ENCODE measurements at places on chromosomes 12 and 14.
A peak's percentile ranks its signal among the peaks of the same experiment; 100 is the strongest.

DNA sequence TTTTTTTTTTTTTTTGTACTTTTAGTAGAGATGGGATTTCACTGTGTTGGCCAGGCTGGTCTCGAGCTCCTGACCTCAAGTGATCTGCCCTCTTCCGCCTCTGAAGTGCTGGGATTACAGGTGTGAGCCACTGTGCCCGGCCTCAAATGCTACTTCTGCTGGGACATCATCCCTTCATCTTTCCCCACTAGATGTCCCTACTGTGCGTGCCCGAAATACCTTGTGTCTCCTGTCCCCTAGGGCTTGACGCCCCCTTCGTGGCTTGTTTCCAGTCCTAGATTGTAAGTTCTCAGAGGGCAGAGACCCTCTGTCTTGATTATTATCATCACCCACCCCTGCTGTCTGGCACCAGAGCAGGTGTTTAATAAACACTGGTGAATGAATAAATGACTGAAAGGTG lies 14.9 kb downstream of the CCDC63 start:
- DNase-seq, result no peak

GRCh38 chr14:73180385-73180805 lies 44.1 kb downstream of the PSEN1 start:
- DNase-seq, result no peak

DNA sequence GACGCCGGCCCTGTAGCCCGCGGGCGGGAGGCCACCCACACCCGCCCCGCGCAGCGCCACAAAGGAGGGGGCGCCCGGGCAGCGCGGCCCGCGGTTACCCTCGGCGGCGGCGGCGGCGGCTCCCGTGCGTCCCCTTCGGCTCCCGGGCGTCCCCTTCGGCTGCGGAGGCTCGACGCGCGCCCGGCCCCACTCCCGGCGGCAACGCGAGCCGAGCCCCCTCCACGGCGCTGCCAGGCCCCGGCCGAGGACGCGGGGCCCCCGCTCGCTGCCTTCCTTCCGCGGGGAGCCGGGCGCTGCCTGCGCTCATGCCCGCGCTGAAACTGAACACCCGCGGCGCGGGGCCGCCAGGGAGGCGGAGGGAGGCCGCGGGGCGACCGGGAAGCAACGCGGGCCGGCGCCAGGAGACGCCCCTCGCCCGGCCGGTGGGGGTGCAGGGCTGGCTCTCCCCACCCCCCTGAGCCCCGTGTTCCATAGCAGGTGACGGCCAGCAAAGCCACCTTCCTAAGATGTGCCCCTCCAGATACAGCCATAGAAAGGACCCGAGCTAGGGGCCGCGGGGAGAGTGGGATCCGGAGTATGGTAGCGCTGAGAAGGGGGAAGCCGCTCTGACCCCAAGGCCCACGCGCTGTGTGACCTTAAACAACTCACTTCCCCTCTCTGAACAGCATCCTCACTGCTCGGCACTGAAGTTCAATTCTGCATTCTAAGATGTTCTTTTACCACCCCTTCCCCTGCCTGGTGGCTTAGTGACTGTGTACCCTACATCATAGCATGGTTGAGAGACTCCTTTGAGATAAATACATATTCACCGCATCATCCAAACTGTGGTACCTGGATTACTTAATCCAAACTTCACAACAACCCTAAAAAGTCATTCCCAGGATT lies 42.8 kb downstream of the KDM2B start:
- no peak for DNase-seq

- DNase-seq, result peak; percentile 18
Observed at GRCh38 chr14:99118046-99118721, 153.8 kb downstream of the BCL11B start.

GRCh38 chr12:22333713-22334409 lies 646 bp downstream of the ST8SIA1 start:
- DNase-seq, result no peak

GRCh38 chr14:25485381-25485780 lies 435.4 kb upstream of the STXBP6 start:
- DNase-seq, result no peak

DNA sequence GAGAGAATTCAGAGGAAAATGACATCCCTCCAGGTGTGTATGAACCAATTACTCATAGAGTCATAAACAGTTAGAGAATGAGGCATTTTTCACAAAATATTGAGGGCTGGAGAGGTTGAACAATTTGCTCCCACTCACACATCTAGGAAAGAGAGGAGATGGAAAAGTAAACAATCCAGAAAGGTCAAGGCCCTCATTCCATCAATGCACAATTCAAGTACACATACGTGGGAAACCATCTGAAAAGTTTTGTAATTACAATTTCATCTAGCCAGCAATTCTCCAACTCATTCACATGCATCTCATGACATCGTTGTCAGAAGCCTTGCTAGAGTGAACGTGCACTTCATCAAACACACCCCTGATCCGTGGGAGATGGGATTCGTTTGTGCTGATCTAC lies 15.7 kb upstream of the BCL2L14 start:
- no peak for DNase-seq

DNA sequence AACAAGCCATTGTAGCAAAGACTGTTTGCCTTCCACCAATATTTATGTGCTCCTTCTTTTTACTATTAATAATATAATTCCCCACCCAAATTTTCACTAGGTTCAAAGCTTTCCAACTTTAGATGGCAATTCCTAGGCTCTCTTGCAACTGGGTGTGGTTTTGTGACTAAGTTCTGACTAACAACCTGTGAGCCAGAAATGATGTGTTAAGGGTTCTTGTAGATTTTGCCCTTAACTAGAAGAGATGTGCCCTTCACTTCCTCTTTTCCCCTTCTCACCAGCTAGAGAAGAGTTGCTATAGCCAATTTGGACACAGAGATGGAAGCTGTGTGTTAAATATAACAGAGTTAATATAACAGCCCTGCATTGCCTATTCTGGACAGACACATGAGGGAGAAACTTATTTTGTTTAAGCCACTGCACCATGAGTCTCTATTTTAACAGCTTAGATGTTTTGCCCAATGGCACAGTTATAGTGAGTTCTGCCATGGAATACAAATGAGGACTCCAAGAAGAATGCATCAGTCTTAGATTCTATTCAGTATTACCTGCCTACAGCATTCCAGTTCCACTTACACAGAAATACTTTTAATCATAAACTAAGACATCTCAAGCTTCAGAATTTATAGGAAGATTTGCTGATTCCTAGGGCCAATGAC lies 216.2 kb downstream of the DUSP6 start:
- DNase-seq, result no peak

- DNase-seq, result no peak
Observed at GRCh38 chr12:64577046-64577445, 33.2 kb upstream of the RASSF3 start.

DNA sequence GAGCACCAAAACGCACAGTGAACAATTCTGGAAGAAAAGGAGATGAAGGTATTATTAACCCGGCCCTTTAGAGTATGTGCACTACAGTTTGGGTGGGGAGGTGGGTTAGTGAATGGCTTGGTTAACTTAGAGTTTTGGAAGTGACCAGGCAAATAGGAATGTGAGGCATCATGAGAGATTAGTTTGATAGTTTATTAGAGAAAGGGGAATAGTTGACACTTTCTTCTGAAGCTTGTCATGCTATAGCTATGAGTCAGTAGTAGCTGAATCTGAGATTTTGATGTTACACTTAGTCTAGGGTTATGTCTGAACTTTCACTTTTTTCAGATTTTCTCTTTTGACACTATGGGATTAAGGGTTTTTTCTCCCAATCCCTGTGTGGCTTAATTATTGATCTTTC lies 567.2 kb downstream of the SNAPC1 start:
- no peak for DNase-seq

DNA sequence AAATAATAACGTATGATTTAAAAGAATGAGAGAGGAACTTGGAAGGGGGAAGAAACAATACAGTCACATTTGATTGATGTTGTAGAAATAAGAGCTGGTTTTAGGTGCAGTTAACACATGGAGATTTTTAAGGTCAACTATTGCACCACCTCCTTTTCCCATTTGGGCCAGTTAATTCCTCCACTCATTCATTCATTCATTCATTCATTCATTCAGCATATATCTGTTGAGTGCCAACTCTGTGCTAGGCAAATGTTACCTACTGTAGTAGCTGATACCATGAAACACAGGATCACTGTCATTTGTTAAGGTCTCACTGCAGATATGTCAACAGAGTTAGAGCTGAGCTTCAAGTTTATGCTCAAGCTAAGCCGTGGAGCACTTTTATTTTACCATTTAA lies 115.7 kb upstream of the ARID2 start:
- no peak for DNase-seq

DNA sequence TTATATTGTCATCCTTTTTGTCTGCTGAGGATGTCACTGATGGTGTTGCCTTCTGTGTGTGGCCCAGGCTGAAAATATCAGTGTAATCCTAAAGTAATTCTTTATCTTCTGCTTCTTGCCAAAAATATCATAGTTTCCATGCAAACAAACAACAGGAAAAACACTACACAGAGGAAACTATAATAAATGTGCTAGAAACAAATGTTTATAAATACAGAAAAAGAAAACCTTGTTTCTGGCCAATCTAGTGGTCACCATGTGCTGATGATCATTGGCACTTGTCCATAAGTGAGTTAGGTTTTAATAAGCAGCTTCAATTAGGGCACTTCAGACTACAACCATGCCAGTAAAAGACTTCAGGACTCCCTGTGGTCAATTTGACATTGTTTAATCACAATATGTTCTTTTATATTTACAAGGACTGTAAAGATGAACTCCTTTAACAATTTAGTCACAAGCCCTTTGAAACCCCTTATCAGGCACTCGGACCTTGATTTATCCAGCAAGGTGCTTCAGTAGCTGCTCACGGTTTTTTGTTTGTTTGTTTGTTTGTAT lies 124.8 kb downstream of the TMTC3 start:
- no peak for DNase-seq

DNA sequence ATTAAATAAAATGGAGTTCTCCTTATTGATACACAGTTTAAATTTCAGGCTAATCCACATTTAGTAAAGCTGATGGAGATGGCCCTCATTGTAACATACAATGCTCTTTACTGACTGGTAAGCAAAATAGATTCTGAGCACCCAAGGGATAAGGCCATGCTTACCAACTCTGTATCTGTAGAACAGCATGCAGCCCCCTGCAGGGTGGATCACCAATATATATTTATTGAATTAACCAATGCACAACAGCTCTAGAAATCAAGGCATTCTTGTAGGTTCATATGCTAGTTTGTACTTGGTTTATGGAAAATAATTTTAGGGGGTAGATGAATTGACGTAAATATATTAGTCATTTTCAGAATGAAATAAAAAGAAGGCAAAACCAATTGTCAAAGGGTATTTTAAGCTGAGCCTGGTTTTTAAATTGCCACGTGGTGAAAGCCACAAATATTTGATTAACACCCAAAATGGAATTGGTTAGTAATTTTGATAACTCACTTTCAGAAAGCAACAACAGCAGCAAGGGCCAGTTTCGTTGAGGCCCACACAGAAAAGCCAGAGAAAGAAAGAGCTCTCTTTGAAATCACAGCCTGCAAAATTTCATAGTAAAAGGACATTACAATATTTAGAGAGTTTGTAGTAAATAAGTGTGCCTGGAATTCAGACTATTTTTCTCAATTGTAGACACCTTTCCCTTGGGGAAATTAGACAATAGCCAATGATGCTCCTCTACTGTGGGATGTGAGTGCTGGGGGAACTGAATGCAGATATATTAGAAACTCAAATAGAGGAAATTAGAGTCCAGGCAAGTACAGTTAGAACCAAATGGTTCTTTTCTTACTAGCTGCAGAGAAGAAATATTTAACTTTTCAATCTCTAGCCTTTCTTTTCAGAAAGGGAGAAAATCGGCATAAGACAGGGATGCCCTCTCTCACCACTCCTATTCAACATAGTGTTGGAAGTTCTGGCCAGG lies 216.2 kb upstream of the ABCD2 start:
- no peak for DNase-seq

GRCh38 chr12:110998165-110998564 lies 77.8 kb upstream of the MYL2 start:
- DNase-seq, result no peak

- DNase-seq, result no peak
Observed at GRCh38 chr14:30756594-30756993, 117.8 kb upstream of the COCH start.

DNA sequence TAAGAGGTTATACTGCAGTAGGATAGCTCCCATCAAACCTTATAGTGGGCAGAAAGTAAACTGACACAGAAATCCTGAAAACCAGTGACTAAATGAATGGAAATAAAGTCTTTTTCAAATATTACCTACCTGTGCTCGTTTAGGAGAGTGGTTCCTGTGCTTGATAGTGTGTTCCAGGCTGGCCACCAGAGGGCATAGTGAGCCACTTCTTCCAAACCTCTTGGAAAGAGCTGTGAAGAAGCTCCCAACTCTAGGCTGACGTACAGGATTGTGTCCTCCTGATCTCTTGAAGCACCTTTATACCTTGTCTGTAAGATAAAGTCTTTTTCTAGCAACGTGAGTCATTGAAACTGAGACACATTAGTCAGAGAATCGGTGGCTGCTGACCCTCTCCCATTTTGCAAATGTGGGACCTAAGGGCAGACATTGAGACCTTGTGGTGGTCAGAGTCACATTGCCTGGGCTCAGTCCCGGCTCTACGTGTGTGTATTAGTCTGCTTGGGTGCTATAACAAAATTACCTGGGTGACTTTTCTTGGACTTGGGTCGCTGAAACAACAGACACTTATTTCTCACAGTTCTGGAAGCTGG lies 17.6 kb downstream of the TDP1 start:
- DNase-seq, result peak; percentile 39

All from NCI-H1092 (cell line).